ENCODE measurements at places on chromosomes 12 and 14.

GRCh38 chr14:92914087-92914656 lies 8.8 kb upstream of the CHGA start:
- peak; percentile 38 for DNase-seq

DNA sequence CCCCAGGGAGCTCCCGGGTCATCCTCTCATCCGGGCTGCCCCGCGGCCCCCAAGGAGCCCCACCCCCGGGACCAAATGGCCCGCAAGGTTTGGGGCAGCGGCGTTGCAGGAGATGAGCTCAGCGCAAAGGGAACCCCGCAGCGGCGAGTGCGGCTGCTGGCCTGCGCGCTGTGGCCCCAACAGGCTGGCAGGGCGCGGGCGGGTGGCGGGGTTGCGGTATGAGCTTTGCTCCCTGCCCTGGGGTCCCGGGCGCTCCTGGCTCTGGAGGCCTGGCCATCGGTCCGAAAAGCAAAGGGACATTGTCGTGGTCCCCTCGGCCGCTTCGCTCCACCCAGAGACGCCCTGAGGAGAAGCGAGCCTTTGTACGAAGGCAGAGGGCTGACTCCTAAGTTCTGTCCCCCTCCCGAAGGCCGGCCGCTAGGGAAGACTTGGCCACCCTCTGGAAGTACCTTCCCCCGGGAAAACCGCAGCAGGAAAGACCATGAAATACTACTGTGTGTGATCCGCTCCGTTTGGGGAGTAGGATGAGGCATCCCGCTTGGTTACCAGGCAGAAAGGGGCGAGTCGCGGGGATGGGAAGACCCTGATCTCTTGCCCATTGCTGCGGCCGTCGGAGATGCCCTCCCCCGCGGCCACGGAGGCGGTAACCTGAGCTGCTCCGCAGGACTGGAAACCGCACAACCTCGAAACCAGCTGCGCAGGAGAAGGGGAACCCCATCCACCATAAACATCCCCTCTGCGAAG lies 620 bp upstream of the NID2 start:
- no peak for DNase-seq

- peak; percentile 55 for DNase-seq
These were observed 276.5 kb upstream of the AMIGO2 start for GRCh38 chr12:47356129-47356700.

GRCh38 chr14:104114421-104115130 lies 23.8 kb upstream of the KIF26A start:
- DNase-seq: no peak

GRCh38 chr14:64728106-64728505 lies 23.9 kb downstream of the PLEKHG3 start:
- DNase-seq: no peak

GRCh38 chr12:67414011-67414715 lies 145.0 kb downstream of the CAND1 start:
- DNase-seq: peak; percentile 31

- DNase-seq: no peak
These were observed 89.5 kb upstream of the HECTD1 start for GRCh38 chr14:31297112-31297511.

GRCh38 chr12:113302886-113303640 lies 31.8 kb downstream of the SLC8B1 start:
- DNase-seq: peak; percentile 35
